ENCODE measurements at places on chromosomes 4 and X.

DNA sequence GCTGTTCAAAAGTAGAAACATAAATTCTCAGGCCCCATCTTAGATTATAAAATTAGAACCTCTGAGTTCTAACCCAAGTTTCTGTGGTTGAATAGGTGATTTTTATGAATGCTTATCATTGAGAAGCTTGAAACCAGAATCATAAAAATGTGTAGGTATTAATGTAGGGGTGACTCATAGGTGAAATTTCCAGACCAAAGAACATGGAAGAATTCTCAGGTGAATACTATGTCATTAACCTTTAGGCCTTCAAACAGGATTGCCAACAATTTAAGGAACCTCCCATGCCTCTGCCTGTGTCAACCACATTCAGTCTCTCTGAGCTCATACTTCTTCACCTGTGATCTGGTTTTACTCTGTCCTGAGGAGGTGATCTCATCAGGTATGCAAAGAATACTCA, 177.8 kb downstream of the NPFFR2 start:
- DNase-seq = no peak

GRCh38 chr4:14496408-14496807, 505.9 kb upstream of the CPEB2 start:
- DNase-seq = no peak

- peak; percentile 30 for DNase-seq
Measured at GRCh38 chrX:79080141-79080540, 64.3 kb upstream of the GPR174 start.

DNA sequence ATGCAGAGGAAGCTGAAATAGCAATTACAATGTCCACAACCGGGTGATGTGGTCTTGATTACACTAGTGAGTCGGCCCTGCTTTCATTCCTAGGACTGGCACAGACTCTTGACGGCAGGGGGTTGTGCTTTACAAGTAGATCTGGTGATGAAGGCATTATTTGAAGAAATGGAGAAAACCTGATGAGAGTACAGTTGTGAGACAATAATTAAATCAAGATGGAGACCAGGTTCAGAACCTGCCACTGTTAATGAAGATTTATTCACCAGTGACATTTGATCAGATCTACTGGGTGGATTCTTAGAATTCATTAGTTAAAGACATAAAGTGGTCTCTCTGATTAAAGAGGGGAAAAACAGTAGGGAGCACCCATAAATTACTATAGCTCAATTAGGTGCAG, 747.2 kb downstream of the STPG2 start:
- no peak for DNase-seq

Data from EL (cell line).